AML-193 (cell line): ENCODE measurements at places on chromosomes 12 and 14.

DNA sequence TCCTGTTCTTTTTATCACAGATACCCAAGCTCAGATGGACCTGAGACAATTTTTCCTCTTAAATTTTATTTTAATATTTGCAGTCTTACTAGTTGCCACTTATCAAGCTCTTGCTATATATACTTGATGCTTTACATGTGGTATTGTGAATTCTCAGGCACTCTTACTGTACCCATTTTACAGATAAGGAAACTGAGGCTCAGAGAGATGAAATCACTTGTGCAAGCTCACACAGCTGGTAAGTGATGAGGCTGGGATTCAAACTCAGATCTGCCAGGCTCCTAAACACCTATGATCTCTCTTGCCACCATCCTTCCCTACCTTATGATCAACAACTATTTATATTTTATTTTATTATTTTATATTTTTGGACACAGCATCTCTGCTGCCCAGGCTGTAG, 133.0 kb upstream of the LHX5 start:
- no peak for DNase-seq

DNA sequence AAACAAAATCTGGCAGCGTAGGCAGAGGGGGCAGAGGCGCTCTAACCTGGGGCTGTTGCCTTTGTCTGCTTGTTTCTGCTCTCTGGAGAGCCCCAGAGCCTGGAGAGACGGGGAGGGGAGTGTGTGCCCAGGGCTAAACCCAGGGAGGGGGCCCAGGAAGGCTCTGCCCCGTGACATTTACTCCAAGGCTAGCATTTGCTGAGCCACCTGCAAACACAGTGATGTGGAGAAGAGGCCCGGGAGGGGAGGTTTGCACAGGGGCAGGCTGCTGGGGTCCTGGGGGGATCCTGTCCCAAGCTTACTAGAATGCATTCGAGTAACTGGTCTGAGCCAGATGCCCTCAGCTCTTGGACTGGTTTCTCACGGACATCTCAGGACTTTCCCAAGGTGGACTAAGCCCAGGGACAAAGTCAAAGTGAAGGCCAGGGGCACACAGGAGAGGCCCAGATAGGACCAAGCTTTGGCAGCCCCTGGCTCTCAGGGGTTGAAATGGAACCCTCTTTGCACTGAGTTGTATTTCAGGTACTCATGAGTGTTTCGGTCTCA, 12.0 kb downstream of the MEG3 start:
- no peak for DNase-seq

- no peak for DNase-seq
Measured at GRCh38 chr14:21910260-21910659, 236.6 kb upstream of the OR4E1 start.

GRCh38 chr12:67578976-67579661, 69.4 kb upstream of the DYRK2 start:
- no peak for DNase-seq

DNA sequence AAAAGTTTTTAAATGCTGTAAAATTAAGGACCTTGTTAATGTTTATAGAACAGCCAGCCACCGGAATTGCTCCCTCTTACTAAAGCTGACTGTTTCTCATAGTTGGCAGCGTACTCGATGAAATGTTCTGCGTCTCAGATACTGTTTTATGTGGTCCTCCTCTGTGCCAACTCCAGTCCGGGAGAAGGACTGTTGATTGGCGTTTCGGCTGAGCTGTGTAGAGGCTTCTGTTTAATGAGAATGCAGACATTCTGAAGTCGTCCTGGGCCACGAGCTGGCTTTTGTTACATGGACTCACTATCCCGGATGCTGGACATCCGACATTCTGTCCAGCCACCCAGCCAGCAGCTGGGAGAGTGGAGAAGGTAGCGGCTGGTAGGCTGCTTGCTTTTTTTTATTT, 75.4 kb downstream of the WDR20 start:
- no peak for DNase-seq

DNA sequence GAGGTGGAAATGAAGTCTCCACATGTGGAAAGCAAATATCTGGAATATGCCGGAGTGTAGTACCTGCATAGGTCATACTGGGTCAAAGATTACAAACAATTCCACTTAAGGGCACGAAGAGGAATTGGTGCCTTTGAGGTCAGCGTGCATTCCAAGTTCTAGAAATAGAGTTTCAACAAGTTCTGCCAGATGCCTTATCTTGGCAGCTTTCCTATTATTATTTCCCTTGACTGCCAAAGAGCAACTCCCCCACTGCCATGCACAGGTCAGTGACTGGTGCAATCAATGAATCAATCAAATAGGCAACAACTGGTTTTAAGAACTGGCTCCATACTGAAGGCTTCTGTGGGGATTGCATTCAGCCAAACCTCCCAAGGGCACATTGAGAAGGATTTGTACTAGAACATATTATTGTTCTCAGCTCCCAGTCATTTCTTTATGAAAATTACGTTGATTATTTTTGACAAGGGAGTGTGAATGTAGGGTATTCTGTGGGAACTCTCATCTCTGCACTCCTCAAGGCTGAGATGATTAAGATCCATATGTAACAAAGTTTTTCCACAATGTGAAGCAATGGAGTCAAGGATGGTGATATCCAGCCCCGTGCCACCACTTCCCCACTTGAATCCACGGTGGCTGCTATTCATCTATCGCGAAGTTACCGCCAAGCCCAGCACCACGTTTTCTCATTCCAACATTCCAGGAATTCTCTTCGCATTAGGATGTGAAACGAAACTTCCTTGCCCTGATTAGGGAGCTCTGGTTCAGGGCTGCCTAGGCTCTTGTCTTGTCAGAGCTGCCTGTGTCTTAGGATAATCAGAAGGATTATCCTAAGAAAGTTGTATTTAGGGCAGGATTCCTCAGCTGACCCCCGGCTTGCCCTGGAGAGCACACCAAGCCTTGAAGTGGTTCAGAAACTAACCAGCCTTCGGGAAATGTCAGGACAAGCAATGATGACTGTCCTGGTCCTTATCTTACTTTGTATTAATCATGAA, 115.1 kb upstream of the PCED1B start:
- no peak for DNase-seq

DNA sequence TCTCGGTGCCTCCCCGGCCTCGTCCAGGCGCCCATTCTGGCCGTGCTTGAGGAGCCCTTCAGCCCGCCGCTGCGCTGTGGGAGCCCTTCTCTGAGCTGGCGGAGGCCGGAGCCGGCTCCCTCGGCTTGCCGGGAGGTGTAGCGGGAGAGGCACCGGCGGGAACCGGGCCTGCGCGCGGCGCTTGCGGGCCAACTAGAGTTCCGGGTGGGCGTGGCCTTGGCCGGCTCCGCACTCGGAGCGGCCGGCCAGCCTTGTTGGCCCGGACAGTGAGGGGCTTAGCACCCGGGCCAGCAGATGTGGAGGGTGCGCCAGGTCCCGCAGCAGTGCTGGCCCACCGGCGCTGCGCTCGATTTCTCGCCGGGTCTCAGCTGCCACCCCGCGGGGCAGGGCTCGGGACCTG, 168.7 kb upstream of the RPL10L start:
- no peak for DNase-seq

GRCh38 chr12:121964813-121965643, 46.6 kb downstream of the CFAP251 start:
- DNase-seq, result no peak

DNA sequence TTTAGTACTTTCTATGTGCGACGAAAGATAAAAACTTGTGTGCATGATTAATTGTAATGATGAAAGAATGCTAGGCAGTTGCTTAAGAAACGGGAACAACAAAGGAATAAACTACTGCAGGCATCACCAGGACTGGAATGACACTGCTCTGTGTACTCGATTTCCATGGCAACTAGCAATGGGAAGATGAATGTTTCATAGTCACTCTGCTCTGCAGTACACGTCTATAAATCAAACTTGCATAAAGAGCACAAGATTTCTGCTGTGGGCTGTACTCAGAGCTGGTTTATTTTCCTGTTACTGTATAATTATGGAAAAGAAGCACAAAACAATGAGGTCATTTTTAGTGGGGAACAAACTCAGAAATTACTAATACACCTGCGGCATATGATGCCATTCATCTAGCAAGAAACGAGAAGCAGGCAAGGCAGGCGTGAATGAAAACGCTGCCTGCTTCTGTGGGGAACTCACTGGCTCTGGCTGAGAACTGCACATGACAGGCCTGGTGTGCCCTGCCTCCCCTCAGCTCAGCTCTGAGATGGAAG, 41.8 kb downstream of the EFCAB11 start:
- DNase-seq, result no peak

DNA sequence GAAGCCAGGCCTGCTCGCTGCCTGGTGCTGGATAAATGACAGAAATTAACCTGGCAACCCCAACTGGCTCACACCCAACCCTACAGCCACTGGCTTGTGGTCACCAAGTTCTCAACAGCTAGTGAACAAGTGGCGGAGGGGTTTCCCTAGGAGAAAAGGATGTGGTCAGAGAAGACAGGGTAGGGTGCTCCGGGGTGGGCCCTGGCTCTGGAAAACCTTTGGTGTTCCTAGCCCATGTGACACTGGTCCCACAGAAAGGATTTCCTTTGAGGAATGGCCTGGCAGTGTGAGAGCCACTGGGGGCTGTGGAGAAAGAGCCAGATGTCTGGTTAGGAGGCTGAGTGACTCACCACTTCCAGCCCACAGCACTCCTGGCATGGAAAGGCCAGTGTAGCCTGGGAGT, 8.7 kb downstream of the SYNE3 start:
- DNase-seq, result peak; percentile 52

GRCh38 chr12:131000000-131000486, 46.3 kb downstream of the ADGRD1 start:
- DNase-seq, result no peak

- DNase-seq, result no peak
Measured at GRCh38 chr14:69629225-69630127, 18.1 kb downstream of the SUSD6 start.

- DNase-seq, result no peak
Measured at GRCh38 chr12:21819236-21819635, 44.7 kb upstream of the KCNJ8 start.
